ENCODE measurements at places on chromosomes 6 and 20.

- no peak for DNase-seq
These were observed 102.6 kb downstream of the IBTK start for GRCh38 chr6:82144852-82145340.

- DNase-seq = no peak
These were observed 15.4 kb downstream of the NOL7 start for GRCh38 chr6:13630499-13630898.

DNA sequence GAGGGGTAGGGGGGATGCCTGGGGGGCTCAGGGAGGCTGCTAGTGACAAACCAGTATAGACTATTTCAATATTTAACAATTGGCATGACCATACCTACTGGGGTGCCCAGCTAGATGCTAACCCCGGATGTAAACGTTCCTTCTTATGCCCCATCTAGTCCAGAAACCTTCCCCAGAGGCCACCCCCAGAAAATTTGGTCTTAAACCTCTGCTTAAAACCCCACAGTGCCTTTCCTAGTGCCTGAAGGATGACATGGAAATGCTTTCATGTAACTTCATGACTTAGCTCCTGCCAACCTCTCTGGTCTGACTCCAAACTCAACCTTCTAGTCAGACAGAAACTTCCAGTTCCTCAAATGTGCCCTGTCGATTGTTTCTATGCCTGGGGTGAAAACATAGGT is 52.0 kb downstream of the JPH2 start:
- no peak for DNase-seq

- DNase-seq = no peak
These were observed 31.5 kb upstream of the POLR1H start for GRCh38 chr6:30029588-30029987.

GRCh38 chr6:149815788-149816187 is 48.4 kb downstream of the LRP11 start:
- no peak for DNase-seq

- no peak for DNase-seq
These were observed 216.9 kb downstream of the EYA2 start for GRCh38 chr20:47111576-47111975.

All from frontal cortex (tissue), 4 donors.